HFFc6 (cell line): ENCODE measurements at places on chromosomes 16 and 17. TPM values are rescaled to one million over a fixed set of nuclear protein-coding genes. Genes with fewer than 3 reads are reported as not detected.
A peak's percentile ranks its signal among the peaks of the same experiment; 100 is the strongest.

Gene MPP2
- 0.87 to 1.5 TPM (median 0.99 TPM) in 3 replicates for total RNA-seq

Gene RAB34
- 163 and 184 TPM in 2 replicates for total RNA-seq

Gene TP53TG3D
- not detected in 2 replicates for total RNA-seq

Gene RNF112
- total RNA-seq, result 0.87 to 1.5 TPM (median 1.1 TPM) in 3 replicates

Gene GHDC
- 1.4 to 6.6 TPM (median 1.6 TPM) in 3 replicates for total RNA-seq

Gene CFAP97D1
- not detected in 3 replicates for total RNA-seq

Gene KCNJ12
- total RNA-seq, result 0.02 TPM in 1 of 3 replicates, not detected in the others

Gene VAT1L
- not detected in 3 replicates for total RNA-seq

Gene DRG2
- total RNA-seq, result 30.8 and 38.1 TPM in 2 replicates

Gene KRTAP9-8
- not detected in 3 replicates for total RNA-seq

Gene NUFIP2
- 50.9 to 55.0 TPM (median 53.2 TPM) in 3 replicates for total RNA-seq

Gene DNAAF1
- total RNA-seq, result not detected in 3 replicates

- no peak for DNase-seq
Observed at GRCh38 chr17:50451943-50452629, 16.6 kb downstream of the CHAD start.

GRCh38 chr16:66028510-66029216 is 337.8 kb upstream of the CDH5 start:
- peak; percentile 71 for DNase-seq

DNA sequence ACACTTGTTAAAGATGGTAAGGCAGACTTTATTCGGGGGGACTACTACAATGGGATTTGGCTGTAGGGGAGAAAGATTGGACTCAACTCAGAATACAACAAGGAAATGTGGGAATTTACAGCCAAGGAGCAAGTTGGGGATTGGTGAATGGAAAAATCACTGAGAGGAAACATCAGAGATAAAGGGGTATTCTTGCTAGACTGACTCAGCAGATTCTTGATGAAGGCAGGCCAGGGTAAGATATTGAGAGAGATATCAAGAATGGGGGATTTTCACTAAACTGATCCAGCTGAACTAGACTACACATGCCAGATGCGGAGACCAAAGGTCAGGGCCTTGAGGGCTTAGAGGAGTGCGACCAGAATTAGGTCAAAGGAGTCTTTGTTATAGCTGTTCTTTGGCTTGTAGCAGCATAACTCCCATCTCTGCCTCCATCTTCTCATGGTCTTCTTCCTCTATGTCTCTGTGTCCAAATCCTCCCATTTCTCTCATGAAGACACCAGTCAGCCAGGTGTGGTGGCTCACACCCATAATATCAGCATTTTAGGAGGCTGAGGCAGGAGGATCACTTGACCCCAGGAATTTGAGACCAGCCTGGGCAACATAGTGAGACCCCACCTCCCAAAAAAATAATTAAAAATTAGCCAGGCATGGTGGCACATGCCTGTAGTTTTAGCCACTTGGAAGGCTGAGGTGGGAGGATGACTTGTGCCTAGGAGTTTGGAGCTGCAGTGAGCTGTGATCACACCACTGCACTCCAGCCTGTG is 17.3 kb downstream of the CHD9NB start:
- no peak for DNase-seq

GRCh38 chr17:10025976-10026901 is 121.2 kb upstream of the RCVRN start:
- no peak for DNase-seq

DNA sequence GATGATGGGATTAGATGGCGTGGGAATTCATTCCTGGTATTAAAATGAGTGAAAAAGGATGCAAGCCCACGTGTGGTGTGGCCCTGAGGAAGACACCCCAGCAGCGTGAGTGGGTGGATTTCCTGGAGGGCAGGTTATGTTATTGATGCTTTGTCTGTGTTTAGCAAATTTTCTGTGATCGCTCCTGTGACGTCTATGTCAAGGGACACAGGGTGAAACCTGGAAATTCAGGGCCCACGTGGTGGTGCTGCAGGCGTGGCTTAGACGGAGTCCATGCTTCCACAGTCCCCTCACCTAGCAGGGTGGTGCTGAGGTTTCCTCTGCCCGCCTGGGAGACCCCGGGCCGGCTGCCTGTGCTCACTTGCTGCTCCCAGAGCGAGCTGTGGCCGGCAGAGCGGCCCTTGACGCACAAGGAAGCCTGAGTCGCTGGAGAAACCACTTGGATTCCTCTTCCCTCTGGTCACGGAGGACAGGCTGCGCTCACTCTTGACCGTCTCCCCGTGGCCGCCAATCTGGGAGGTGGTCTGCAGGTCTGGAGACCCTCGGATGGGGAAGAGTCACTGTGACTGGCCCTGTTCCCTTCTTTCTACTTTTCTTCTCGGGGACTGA is 23.4 kb downstream of the BAIAP2 start:
- DNase-seq, result no peak

- peak; percentile 43 for DNase-seq
Observed at GRCh38 chr16:72884037-72884436, 163.9 kb downstream of the ZFHX3 start.

GRCh38 chr16:7653746-7654461 is 321.3 kb downstream of the RBFOX1 start:
- no peak for DNase-seq

GRCh38 chr17:20927308-20927977 is 115.4 kb downstream of the USP22 start:
- no peak for DNase-seq

GRCh38 chr16:31271621-31272190 is 11.9 kb downstream of the ITGAM start:
- DNase-seq, result no peak

GRCh38 chr17:68600067-68600930 is 868 bp downstream of the FAM20A start:
- no peak for DNase-seq

DNA sequence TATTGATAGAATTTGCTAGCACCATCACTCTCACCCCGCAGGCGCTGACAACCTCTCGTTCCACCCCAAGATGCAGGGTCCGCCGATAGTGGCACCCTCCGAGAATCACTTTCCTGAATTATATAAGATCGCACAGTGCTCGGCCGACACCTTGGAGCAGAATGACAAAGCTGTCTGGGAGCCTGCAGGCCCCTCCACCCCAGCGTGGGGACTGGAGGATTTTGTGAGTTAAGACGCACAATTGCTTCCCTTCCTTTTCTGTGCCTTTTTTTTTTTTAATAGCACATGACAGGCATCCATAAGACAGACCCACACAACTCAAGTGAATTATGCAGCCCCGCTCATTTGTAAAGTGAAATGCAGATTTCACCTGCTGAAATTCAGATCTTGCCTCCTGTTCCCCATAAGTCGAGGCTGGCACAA is 155.3 kb downstream of the C16orf78 start:
- DNase-seq, result no peak

DNA sequence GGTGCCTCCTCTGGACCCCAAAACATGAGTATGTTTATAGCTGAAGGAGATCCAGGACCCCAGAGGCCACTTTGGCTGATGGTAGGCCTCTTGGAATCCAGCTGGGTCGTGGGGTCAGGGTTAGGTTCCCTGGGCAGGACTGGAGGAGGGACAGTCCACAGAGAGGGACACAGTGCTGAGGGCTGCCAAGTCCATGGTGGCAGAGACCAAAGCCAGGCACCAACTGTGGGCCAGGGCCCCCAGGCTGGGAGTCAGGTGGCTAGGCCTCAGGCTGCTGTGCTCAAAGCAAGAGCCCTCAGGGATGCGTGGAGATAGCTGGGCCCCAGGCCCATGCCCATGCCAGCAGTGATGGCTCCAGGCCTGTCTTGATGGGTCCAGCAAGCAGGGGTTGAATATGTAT is 44.1 kb downstream of the RAB11FIP4 start:
- DNase-seq, result no peak

- DNase-seq, result peak; percentile 53
Observed at GRCh38 chr17:55513885-55514590, 2.8 kb upstream of the SMIM36 start.

GRCh38 chr17:44788139-44788538 is 29.4 kb downstream of the ADAM11 start:
- no peak for DNase-seq

DNA sequence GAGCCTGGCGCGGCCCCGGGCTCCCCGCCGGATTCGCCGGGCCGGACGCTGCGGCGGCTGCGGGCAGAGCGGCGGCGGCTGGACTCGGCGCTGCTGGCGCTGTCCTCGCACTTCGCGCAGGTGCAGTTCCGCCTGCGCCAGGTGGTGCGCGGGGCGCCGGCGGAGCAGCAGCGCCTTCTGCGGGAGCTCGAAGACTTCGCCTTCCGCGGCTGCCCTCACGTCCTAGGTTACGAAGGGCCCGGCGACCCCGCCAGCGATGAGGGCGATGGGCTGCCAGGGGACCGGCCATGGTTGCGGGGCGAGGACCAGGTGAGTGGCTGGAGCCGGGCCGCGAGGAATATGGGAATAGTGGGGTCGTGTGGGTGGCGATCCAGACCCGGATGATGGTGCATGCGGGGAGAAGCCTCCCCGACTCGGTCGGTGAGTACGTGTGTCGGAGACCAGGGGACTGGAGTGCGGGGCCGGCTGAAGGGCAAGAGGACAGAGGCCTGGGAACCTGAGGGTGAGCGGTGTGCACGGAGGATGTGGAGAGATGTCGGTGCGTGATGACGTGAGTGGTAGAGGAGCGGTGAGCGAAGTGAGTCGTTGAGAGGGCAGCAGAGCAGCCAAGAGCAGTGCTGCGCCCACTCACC is 517 bp downstream of the RUNDC1 start:
- DNase-seq, result peak; percentile 43

DNA sequence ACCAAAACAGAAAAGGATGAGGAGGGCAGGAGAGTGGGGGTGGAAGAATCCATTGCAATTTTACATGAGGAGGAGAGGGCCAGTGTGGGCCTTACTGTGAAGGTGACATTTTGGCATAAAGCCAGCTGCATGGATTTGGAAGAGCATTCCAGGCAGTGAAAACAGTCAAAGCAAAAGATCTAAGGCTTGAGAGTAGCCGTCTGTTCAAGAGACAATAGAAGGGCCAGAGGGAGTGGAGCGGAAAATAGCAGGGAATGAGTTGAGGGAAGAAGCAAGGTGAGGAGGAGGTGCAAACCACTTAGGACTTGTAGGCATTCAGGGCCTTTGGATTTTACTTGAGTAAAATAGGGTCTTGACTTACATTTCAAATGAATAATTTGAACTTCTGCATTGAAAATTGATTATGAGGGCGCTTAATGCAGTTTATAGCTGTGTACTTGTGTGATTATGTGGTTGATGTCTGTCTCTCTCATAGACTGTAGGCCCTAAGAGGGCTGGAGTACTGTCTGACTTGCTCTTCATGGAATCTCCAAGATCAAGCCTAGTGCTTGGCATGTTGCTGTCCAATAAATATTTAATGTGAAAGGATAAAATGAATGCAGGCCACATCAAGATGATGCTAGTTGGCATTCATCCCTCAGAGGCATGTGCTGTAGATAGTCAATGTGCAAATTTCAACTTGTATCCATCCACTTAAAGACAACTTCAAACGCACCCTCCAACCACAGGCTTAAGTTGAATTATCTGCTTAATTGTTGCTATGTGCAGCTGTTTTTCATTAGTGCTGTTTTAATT is 772.1 kb upstream of the RBFOX1 start:
- no peak for DNase-seq

DNA sequence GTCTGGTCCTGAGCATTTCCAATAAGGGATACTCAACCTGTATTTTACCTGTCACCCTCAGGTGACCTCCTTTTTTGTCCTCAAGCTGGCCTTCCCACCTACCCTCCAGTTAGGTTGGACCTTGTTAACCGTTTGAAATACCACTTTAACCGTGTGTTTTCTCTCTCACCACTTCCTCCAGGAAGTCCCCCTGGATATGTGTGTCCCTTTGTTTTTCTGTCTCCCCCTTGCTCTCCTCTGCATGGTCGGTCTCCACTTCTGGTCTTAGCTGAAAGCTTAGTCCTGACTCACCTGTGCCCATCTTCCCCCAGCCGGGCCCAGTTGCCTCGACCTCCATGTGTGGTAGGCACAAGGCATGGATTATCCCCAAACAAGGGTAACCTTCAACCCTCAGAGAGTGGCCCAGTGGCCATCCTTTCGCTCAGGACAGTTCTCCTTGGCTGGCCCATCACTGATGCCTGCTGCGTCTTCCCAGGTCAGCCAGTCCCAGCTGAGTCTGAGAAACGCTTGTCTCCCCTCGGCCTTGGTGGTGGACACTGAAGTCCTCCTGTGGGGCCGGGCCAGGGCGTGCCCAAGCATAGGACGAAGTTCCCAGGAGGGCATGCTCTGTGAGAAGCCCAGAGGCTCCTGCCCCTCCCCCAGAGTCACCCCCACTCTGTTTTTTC is 20.0 kb downstream of the LASP1 start:
- DNase-seq, result no peak

DNA sequence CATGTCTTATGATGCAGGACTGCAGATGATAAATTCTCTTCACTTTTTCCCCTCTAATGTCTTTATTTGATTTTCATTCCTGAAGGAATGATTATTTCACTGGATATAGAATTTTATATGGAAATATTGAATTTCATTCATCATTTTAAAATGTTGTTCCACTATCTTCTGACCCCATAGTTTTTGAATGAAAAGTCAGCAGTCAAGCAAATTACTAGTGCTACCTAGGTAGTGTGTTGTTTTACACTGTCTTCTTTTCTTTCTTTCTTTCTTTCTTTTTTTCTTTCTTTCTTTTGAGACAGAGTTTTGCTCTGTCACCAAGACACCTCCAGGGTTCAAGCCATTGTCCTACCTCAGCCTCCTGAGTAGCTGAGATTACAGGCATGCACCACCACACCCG is 76.9 kb downstream of the WSB1 start:
- DNase-seq, result no peak

- DNase-seq, result no peak
Observed at GRCh38 chr17:49020609-49021008, 23.4 kb downstream of the IGF2BP1 start.

DNA sequence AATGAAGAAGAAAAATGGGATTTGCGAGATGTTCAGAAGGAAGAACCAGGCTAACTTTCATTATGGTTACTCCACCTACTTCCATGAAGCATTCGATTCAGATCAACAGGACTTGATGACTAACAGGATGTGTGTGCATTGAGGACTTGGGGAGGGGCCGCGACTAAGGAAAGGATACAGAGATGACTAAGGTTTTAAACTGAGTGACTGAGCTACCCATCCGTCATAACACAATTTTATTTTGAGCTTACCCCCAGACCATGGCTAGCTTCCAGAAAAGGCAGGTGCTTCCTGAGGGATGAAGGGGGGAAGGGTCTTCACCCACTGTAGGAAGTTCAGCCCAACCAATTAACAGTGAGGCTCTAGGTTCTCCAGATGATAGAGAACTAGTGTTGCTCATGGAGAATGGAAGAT is 2.5 kb upstream of the CDYL2 start:
- peak; percentile 79 for DNase-seq

GRCh38 chr17:67246403-67246652 is 1.3 kb upstream of the HELZ start:
- no peak for DNase-seq

GRCh38 chr16:69918241-69918640 is 32.9 kb upstream of the CLEC18A start:
- DNase-seq, result peak; percentile 7

GRCh38 chr17:56594320-56595107 is 1.0 kb downstream of the NOG start:
- peak; percentile 19 for DNase-seq

GRCh38 chr16:26614237-26614841 is 452.4 kb upstream of the C16orf82 start:
- DNase-seq, result no peak
